Activated T-helper 17 cell treated with anti-CD3 and anti-CD28 coated beads, Interleukin-2, amount 50 U/mL, for 72 hours (primary cell): ENCODE measurements at places on chromosomes 3 and 15. TPM values are rescaled to one million over a fixed set of nuclear protein-coding genes. Genes with fewer than 3 reads are reported as not detected.

The ACKR4 gene
- total RNA-seq, result not detected

The PAQR5 gene
- not detected for total RNA-seq

The ABHD2 gene
- total RNA-seq, result 47.7 TPM

The ALDH1A2 gene
- total RNA-seq, result not detected

The TMEM44 gene
- 11.1 TPM for total RNA-seq

- no peak overlapping the region for H3K27ac ChIP-seq
- no peak overlapping the region for H3K4me3 ChIP-seq
- H3K36me3 ChIP-seq, result no peaks in the 10 kb centered on the region
- peaks cover 3% of the 10 kb centered on the region for H3K27me3 ChIP-seq
- H3K4me1 ChIP-seq, result no peaks in the 10 kb centered on the region
Measured at GRCh38 chr3:12138044-12138443, 20.7 kb downstream of the TIMP4 start.

- no peaks in the 10 kb centered on the region for H3K4me1 ChIP-seq
- no peaks in the 10 kb centered on the region for H3K36me3 ChIP-seq
- no peak overlapping the region for H3K4me3 ChIP-seq
- no peaks in the 10 kb centered on the region for H3K27me3 ChIP-seq
- no peak for ATAC-seq
Measured at GRCh38 chr3:171712171-171712938, 97.9 kb downstream of the PLD1 start.

- no peak for ATAC-seq
- H3K27me3 ChIP-seq, result no peaks in the 10 kb centered on the region
- H3K4me3 ChIP-seq, result no peak overlapping the region
- H3K4me1 ChIP-seq, result no peaks in the 10 kb centered on the region
Measured at GRCh38 chr3:67196677-67197076, 198.6 kb downstream of the KBTBD8 start.

DNA sequence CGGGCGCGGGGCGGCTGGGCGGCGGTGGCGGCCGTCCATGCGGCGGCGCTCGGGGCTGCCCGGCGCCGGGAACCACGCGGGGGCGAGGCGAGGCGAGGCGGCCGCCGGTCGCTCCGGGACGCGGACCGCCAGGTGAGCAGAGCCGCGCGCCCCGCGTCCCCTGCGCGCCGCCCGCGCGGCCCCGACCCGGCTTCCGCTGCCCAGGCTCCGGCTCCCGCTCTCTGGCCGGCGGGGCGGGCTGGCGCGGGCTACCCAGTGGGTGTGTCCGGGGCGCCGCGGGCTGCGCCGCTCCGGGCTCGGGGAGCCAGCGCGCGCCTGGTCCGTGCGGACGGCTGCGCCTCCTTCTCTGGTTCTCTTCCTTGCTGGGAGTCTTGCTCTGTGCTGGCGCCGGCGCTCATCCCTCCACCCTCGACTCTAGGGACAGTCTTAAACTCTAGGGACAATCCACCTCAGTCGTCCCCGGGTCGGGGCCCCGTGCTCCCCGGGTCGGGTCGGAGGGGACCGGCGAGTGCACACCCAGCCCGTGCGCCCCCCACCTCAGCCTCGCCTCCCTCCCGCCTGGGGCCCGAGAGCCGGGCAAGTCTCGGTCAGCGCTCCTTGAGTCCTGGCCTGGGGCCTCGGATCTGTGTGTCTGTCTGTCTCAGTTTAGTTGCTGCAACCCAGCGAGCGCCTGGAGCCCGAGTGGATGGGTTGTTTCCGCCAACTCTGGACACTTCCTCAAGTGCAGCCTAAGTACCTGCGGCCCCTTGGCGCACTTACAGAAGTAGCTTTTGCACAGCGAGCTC is 488 bp downstream of the THSD4 start:
- no peaks in the 10 kb centered on the region for H3K36me3 ChIP-seq
- peak; percentile 59 for ATAC-seq
- peaks cover 50% of the 10 kb centered on the region for H3K27me3 ChIP-seq
- H3K4me3 ChIP-seq, result peak overlapping the region; percentile 67
- no peak overlapping the region for H3K27ac ChIP-seq
- no peaks in the 10 kb centered on the region for H3K4me1 ChIP-seq

DNA sequence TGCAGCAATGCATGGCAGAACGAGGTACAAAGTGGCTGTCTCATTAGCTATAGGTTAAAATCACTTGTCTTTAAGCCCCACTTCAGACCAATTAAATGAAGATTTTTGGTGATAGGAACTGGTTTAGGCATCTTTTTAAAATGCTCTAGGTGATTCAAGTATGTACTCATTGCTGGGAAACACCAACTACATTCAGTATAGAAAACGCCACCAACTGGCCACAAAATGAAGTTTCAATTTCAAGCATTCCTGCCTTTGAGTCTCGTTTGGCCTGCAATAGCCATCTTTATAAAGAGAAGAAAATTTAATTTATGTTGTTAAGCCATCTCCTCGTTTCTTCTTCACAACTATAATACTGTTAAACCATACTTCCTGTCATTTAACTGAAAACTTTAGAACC is 587.9 kb downstream of the GBE1 start:
- no peaks in the 10 kb centered on the region for H3K4me1 ChIP-seq
- no peaks in the 10 kb centered on the region for H3K36me3 ChIP-seq
- no peak for ATAC-seq
- no peaks in the 10 kb centered on the region for H3K27me3 ChIP-seq
- no peak overlapping the region for H3K4me3 ChIP-seq

DNA sequence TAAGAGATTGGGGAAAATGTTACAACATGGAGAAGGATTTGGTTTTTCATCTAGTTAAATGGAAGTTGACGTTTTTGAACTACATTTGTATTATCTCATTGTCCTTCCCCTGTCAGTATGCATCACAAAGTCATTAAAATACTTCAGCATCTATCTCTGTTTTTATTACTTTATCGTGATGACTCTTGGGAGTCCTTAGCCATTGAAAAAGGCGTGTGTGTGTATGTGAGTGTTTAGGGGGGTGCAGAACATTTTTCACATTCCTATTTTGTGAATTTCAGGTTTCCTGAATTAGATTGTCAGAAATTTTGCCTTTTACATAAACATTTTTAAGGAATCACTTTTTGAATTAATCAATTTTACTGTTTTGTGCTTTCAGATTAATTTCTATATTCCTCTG is 360.6 kb upstream of the SGO1 start:
- no peaks in the 10 kb centered on the region for H3K36me3 ChIP-seq
- no peaks in the 10 kb centered on the region for H3K27me3 ChIP-seq
- H3K4me1 ChIP-seq, result no peaks in the 10 kb centered on the region
- ATAC-seq, result no peak
- no peak overlapping the region for H3K27ac ChIP-seq

- H3K27ac ChIP-seq, result no peak overlapping the region
- H3K27me3 ChIP-seq, result peaks cover 5% of the 10 kb centered on the region
- no peaks in the 10 kb centered on the region for H3K4me1 ChIP-seq
- no peaks in the 10 kb centered on the region for H3K36me3 ChIP-seq
Measured at GRCh38 chr3:153973722-153974265, 147.4 kb upstream of the ARHGEF26 start.

DNA sequence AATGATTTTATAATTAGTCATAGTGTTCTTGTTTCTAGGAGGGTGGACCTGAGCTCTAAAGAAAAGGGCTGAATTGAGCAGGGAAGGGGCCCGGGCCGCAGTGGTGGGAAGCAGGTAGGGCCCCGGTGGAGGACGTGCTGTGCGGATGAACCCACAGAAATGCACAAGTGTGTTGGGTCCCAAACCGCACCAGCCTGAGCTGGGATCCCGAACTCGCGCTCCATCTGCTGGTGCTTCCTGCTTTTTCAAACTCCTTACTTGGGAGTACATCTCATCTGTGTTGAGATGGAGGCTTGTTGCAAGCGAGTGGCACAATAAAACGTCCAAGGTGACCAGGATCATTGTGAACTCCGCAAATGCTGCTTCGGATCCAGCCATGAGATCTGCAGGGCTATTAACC is 244.8 kb upstream of the IGF1R start:
- no peaks in the 10 kb centered on the region for H3K36me3 ChIP-seq
- H3K4me1 ChIP-seq, result no peaks in the 10 kb centered on the region
- no peak overlapping the region for H3K4me3 ChIP-seq
- no peak overlapping the region for H3K27ac ChIP-seq

GRCh38 chr3:113002679-113003078 is 11.9 kb downstream of the GTPBP8 start:
- ATAC-seq, result peak; percentile 74
- H3K4me1 ChIP-seq, result peaks cover 29% of the 10 kb centered on the region
- peaks cover 96% of the 10 kb centered on the region for H3K36me3 ChIP-seq
- peak overlapping the region; percentile 68 for H3K27ac ChIP-seq
- no peaks in the 10 kb centered on the region for H3K27me3 ChIP-seq

GRCh38 chr3:77536038-77536775 is 496.3 kb downstream of the ROBO2 start:
- H3K4me1 ChIP-seq, result no peaks in the 10 kb centered on the region
- H3K27ac ChIP-seq, result no peak overlapping the region
- no peaks in the 10 kb centered on the region for H3K27me3 ChIP-seq
- no peak for ATAC-seq

GRCh38 chr15:42194513-42194912 is 13.6 kb downstream of the VPS39 start:
- H3K27me3 ChIP-seq, result no peaks in the 10 kb centered on the region
- peak; percentile 42 for ATAC-seq
- no peak overlapping the region for H3K27ac ChIP-seq
- H3K4me3 ChIP-seq, result no peak overlapping the region
- peaks cover 25% of the 10 kb centered on the region for H3K4me1 ChIP-seq
- peaks cover 92% of the 10 kb centered on the region for H3K36me3 ChIP-seq

DNA sequence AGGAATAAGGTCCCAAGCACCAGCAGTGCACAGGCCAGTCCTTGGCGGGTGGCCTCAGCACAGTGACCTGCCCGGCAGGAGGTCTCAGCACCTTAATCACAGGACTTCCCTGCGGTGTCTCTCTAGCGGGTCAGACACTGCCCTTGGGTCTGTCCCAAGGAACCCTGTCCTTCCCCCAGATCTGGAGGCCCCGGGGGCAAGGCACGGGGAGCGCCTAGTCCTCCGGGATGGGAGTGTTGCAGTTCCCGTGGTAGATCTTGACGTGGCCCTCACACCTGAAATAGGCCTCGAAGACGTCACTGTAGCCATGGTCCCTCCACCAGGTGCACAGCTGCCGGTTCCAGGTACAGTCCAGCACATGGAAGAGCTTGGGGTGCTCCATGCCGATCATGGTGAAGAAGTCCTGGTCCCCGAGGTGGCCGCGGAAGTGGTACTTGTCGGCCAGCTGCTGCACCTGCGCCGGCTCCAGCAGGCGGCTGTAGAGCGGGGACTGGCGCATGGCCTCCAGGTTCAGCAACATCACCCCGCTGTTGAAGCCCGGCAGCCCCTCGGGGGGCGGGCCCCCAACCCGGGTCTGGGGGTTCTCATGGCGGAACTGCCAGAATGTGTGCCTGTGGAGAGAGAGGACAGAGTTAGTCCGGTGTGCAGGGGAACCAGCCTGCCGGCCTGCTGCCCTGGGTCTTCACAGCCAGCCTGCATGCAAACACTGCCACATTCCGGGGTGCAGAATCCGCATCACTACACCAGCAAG is 201.3 kb downstream of the XXYLT1 start:
- H3K27ac ChIP-seq, result no peak overlapping the region
- ATAC-seq, result no peak
- no peak overlapping the region for H3K4me3 ChIP-seq
- H3K4me1 ChIP-seq, result no peaks in the 10 kb centered on the region
- H3K36me3 ChIP-seq, result peaks cover 21% of the 10 kb centered on the region

GRCh38 chr15:87573534-87573933 is 683.0 kb downstream of the NTRK3 start:
- no peak for ATAC-seq
- no peaks in the 10 kb centered on the region for H3K27me3 ChIP-seq
- H3K4me3 ChIP-seq, result no peak overlapping the region
- no peaks in the 10 kb centered on the region for H3K36me3 ChIP-seq

DNA sequence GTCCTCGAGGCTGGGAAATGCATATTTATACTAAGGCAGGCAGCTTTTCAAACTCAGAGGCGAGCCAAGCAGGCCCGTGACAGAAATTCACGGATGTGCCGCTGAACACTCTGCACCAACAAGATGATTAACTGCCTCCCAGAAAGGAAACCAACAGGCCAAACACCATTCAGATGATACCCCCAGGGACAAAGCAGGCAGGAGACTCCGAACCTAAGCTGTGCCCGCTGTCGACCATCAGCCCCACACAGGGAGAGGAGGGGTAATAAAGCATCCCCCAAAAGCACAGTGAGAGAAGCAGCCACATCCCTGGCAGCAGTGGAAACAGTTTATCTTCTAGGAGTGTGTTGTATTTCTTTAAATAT is 31.8 kb downstream of the ADAMTS17 start:
- no peak for ATAC-seq
- no peaks in the 10 kb centered on the region for H3K27me3 ChIP-seq
- peaks cover 10% of the 10 kb centered on the region for H3K36me3 ChIP-seq
- no peak overlapping the region for H3K4me3 ChIP-seq
- no peaks in the 10 kb centered on the region for H3K4me1 ChIP-seq

GRCh38 chr3:85255949-85256348 is 297.2 kb downstream of the CADM2 start:
- no peaks in the 10 kb centered on the region for H3K27me3 ChIP-seq
- H3K4me1 ChIP-seq, result no peaks in the 10 kb centered on the region
- no peak for ATAC-seq
- no peak overlapping the region for H3K4me3 ChIP-seq

DNA sequence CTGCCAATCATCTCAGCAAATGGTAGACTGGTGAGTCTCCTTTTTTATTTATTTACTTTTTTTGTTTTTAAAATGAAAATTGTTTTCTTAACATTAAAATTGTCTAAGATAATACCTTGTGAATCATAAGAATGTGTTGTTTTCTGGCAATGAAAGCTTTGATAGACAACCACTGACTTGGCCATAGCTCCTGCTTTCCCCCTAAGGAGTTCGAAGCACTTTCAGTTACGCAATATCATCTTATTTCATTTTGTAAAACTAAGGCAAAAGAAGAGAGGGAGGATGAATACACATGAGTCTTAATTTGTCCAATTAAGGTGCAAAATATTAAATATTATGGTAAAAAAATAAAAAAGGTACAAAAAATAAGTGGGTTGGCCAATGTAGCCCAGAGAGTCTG is 74.8 kb upstream of the PLCL2 start:
- H3K4me3 ChIP-seq, result no peak overlapping the region
- no peaks in the 10 kb centered on the region for H3K36me3 ChIP-seq
- no peak for ATAC-seq
- no peak overlapping the region for H3K27ac ChIP-seq
- H3K27me3 ChIP-seq, result peaks cover 1% of the 10 kb centered on the region

DNA sequence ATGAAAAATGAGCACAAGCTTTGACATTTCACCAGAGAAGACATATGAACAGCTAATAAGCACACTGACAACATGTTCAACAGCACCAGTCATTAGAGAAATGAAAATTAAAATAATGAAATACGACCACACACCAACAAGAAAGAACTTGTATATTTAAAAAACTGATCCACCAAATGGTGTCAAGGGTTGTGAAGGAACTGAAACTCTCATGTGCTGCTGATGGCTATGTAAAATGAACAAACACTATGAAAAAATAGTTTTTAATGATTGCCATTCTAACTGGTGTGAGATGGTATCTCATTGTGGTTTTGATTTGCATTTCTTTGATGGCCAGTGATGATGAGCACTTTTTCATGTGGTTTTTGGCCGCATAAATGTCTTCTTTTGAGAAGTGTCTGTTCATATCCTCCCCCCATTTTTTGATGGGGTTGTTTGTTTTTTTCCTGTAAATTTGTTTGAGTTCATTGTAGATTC is 193.8 kb downstream of the SCAPER start:
- ATAC-seq, result no peak
- no peaks in the 10 kb centered on the region for H3K27me3 ChIP-seq
- H3K36me3 ChIP-seq, result peaks cover 36% of the 10 kb centered on the region
- H3K27ac ChIP-seq, result no peak overlapping the region

GRCh38 chr3:57130571-57131209 is 34.5 kb downstream of the IL17RD start:
- no peaks in the 10 kb centered on the region for H3K4me1 ChIP-seq
- peaks cover 14% of the 10 kb centered on the region for H3K27me3 ChIP-seq
- no peaks in the 10 kb centered on the region for H3K36me3 ChIP-seq
- H3K4me3 ChIP-seq, result no peak overlapping the region
- ATAC-seq, result no peak
- no peak overlapping the region for H3K27ac ChIP-seq
